Activated T-helper 2 cell treated with anti-CD3 and anti-CD28 coated beads, Interferon-gamma antibody, Interleukin-2, Interleukin-4, amounts not matched to agents 10 μg/mL and 5 μg/mL and 100 μg/mL, durations not matched to agents 14 hours and 24 hours and 36 hours (primary cell): ENCODE measurements at places on chromosomes 3 and 15. TPM values are rescaled to one million over a fixed set of nuclear protein-coding genes. Genes with fewer than 3 reads are reported as not detected.

- no peak for DNase-seq
Observed at GRCh38 chr15:41819455-41820050, 8.3 kb upstream of the JMJD7 start.

DNA sequence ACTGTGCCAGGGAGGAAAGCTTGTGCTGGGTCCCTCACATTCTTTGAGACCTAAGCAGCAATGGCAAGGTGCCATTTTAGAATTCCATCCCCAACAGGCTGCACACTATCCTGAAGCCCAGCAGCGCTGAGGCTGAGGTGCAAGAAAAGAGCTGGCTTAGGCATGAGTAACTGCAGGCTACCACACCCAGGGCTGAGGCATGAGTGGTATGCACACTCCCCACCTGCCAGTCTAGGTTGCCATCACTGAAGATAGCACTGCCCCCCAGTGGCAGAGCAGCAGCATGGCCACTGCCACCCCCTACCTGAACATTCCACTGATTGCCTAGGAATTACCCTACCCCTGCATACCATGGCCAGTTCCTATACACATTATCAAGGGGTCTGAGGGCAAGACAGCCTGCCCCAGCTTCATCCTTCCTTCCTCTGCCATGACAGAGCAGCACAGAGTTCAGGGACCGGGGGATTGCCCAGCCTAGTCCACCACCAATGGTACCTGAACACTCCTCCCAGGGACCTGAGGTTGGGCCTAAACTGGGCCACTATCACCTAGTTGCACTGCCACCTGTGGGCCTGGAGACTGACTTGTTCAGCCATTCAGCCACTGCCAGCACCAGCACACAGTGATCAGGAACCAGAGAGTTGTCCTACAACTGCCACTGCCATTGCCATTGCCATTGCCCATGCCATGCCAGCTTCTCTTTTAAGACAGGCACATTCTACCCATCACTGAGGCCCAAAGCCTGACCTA is 129.8 kb downstream of the SATB1 start:
- DNase-seq = peak; percentile 9

GRCh38 chr3:14224895-14225294 is 46.3 kb downstream of the LSM3 start:
- DNase-seq = no peak

GPR149 gene
- not detected in 2 replicates for total RNA-seq
